GM13976 (cell line): ENCODE measurements at places on chromosomes 12 and 14.

DNA sequence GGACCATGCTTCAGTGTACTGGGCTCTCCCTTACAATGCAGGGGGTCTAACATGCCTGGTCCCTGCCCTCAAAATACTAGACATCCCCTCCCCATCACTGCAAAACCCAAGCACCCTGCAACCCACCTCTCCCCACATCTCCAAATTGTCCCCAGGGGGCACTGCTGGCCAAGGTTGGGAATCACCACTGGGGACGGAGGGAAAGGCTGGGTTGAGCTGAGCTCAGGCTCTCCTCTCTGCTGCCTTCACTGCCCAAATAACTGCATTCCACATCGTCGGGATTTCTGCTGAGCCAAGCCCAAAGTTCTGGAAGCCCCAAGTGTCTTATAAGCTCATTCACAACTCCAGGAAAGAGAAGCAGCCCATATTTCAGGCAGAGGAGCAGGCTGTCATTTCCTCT is 69.6 kb downstream of the NT5DC3 start:
- DNase-seq = no peak

DNA sequence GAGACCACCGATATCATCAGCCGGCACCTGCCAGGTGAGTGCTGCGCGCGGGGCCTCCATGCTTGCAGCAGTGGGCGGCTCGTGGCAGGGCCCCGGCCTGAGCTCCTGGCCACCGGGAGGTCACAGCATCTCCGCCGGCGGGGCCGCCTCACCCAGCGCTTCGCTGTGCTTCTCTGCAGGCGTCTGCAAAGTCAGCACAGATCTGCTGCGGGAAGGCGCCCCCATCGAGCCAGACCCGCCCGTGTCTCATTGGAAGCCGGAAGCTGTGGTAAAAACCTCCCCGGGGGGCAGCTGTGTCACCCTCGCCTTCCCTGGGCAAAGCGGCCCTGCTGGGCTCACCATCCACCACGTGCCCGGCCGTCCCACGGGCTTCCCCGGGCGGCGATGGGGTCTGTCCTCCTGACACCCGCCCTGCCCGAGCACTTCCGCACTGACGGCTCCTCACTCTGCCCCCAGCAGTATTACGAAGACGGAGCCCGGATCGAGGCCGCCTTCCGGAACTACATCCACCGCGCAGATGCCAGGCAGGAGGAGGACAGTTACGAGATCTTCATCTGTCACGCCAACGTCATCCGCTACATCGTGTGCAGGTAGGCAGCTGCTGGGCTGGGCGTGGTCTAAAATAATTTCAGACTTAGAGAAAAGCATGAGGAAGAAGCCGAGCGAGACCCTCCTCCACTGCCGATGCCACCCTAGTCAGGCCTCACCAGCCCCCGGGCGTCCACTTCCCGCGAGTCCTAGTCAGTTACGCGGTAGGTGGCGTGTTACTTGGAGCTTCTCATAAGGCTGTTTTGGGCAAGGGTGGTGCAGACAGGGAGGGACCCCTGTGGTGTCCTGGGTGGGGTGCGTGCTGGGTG is 7.1 kb downstream of the PGAM5 start:
- DNase-seq = no peak

- DNase-seq = peak; percentile 40
Measured at GRCh38 chr12:76790564-76791552, 26.9 kb downstream of the ZDHHC17 start.

DNA sequence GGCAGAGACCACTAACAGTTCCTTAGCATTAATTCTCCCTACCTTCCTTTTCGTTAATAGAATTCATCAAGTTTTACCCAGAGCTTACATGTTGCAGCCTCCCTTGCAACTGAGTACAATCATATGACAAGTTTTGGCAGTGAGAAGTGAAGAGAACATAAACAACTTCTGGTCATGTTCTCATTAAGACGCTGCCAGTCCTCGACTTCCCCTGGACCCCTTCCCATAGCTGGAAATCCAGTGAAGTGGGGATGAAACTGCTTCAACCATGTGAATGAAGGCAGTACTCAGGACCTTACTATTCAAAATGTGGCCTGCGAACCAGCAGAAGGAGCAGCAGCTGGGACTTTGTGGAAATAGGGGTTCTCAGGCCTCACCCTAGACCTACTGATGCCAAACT is 133.9 kb downstream of the SPTSSA start:
- no peak for DNase-seq

- no peak for DNase-seq
Measured at GRCh38 chr12:58384196-58384595, 442.8 kb downstream of the ATP23 start.

DNA sequence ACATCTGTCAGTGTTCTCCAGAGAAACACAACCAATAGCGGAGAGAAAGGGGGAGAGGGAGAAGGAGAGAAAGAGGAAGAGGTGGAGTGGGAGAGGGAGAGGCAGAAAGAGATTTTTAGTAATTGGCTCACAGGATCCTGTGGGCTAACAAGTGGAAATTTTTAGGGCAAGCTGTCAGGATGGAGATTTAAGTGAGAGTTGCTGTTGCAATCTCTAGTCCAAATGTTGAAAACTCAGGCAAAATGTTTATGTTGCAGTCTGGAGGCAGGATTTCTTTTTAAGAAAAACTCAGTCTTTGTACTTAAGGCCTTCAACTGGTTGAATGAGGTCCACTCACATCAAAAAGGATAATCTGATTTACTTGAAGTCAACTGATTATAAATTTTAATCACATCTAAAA is 12.5 kb upstream of the GLIPR1L2 start:
- DNase-seq = no peak

DNA sequence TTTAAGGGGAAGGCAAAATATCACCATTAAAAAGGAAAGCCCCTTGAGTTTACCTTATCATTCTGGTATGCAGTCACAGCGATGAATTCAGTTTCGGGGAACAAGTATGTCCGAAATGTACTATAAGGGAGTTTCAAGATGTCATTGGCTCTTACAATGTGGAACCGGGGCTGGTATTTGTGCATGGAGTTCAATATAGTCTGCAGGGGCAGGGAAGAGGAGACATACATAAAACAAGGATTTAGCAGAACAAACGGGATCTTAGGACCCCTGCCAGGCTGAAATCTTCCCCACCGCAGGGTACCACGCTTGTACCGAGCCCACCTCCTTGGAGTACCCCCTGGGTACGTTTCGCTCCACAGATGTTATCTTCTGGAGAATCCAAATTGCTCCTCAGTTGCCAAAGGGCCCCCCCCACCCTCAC is 4.5 kb downstream of the TBX3 start:
- DNase-seq = no peak

- no peak for DNase-seq
Measured at GRCh38 chr14:85088192-85088591, 441.8 kb upstream of the FLRT2 start.

DNA sequence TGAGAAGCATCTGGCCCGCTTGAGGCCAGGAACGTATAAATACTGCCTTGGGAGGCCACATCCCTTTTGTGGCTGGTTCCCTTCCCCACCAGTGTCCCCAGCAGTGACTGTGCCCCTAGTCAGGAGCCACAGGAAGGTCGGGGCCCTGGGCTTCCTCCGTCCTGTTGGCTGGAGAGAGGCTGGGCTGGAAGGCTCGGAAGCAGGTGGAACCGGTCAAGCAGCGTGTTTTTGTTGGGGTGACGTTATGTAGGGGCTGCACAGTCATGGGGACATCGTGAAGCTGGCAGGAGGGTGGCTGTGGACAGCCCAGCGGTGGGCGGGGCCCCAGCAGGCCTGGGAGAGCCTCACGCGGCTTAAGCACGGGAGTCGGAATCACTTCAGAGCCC is 10.1 kb downstream of the XRCC3 start:
- no peak for DNase-seq

GRCh38 chr14:36656687-36657398 is 4.8 kb upstream of the PAX9 start:
- peak; percentile 15 for DNase-seq

DNA sequence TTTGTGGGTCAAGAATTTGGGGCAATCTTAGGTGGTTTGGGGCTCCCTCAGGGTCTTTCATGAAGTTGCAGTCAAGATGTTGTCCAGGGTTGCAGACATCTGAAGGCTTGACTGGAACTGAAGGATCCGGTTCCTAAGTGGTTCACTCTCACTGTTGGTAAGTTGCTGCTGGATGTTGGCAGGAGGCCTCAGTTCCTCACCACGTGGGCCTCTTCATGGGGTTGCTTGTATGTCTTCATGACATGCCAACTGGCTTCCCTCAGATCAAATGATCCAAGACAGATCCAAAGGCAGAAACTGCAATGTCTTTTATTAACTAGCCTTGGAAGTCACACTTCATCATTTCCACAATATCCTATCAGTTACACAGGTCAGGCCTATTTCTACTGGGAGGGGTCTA is 49.2 kb downstream of the ARF6 start:
- DNase-seq = no peak

DNA sequence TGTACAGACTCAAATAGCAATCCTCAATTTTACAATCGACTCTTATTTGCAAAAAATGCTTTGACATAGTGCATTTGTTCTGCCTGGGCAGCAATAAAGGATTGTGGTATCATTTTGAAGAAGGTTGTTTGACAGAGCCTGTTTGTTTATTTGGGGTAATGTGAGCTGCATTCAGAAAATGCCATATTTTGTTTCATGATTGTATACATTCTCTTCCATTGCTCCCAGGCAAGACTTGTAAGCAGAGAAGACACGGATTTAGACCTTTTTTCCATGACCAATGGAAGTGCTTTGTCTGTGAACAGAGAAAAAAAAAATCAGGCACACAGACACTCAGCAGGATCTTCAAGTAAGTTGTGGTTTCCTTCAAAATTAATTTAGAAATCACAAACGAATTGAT is 35.5 kb upstream of the ALX1 start:
- no peak for DNase-seq

DNA sequence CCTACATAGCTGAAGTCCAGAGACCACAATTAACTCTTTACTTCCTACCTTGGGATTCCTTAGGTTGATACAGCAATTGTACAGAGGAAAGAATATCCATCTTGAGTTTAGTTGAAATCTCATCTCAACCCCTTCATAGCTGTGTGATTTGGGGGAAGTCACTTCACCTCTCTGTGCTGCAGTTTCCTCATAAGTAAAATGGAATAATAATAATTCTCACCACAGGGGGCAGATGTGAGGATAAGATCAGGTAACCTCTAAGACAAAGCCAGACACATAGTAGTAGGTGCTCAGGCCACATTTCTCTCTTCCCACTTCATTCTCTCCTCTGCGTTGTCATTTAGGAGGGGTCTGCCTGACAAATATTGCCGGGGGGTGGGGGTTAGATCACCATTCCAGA is 6.7 kb downstream of the FOXN4 start:
- DNase-seq = no peak

DNA sequence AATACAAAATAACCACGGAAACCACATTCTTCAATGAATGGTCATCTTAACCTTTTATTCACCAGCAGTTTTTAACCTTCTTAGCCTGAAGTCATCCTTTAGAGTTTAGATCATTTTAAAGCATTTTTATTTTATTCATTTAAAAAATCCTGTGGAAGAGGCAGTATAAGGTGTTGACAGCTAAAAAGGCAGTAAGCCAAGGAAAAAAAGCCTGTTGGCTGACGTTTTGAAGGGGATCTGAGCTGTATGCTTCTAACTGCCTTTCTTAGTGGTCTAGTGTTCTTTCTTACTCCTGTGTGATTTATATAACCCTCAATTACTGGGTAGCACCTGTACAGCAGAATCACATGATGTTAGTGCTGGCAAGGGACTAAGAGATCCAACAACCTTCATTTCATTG is 438.3 kb upstream of the SEL1L start:
- DNase-seq = no peak
